ENCODE measurements at places on chromosomes 16 and 17.
A peak's percentile ranks its signal among the peaks of the same experiment; 100 is the strongest.

GRCh38 chr17:16081507-16082087 is 82.0 kb downstream of the TTC19 start:
- DNase-seq, result no peak

- no peak for DNase-seq
Observed at GRCh38 chr16:8961811-8962390, 1.8 kb downstream of the USP7 start.

DNA sequence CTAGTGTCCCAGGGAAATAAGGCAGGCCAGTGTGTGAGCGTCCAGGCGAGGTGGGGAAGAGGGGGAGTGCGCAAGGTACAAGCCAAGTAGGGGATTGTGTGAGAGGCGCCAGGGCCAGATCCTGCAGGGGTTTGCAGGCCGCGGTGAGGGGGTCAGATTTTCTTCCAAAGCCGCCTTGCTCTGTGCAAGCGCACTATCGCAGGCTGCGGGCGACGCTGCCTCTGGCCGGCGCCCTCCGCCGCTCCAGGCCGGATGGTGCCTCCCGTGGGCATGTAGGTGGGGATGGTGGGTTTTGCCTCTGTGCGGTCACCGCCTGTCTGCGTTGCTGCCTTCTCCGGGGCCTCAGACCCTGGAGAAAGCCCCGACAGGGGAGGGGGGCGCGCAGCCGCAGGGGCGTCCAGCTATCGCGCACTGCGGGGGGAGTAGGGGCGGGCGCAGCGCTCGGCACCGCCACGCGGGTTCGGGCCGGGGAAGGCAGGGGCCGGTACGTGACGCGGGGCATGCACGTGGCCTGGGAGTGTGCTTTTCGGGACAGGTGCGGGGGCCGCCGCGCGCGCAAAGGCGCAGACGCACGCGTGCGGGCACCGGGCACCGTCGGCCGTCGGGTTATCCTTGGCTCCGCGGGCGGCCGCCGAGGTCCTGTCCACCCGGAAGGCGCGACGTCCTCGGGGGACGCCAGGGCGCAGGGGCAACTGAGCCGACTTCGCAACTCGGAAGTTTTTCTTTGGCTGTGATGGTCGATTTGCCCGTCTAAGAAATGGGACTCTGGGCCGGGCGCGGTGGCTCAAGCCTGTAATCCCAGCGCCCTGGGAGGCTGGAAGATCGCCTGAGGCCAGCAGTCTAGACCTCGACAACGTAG is 1.1 kb upstream of the HAPSTR1 start:
- DNase-seq, result peak; percentile 29

GRCh38 chr17:82592767-82593589 is 55.3 kb downstream of the WDR45B start:
- peak; percentile 12 for DNase-seq

- no peak for DNase-seq
Observed at GRCh38 chr17:31148205-31148604, 53.4 kb downstream of the NF1 start.

GRCh38 chr17:58317421-58318064 is 11.1 kb downstream of the TSPOAP1 start:
- DNase-seq, result peak; percentile 70

DNA sequence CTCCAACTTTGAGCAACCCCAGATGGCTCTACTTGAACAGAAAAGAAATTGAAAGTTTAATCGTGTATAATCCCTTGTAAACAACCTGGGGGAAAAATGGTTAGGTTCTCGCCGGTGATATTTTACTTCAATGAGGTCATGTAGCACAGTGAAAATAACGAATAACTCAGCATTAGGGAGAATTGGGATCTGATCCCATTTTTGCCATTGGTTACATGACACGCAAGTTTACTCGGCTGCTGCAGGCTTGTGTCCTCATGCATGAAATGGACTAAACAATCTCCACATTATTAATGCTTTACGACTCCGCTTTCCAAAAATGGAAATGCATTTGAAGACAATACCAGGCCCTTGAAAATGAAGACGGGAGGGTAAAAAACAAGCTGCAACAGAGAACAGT is 45.5 kb upstream of the LRRC37A3 start:
- no peak for DNase-seq

DNA sequence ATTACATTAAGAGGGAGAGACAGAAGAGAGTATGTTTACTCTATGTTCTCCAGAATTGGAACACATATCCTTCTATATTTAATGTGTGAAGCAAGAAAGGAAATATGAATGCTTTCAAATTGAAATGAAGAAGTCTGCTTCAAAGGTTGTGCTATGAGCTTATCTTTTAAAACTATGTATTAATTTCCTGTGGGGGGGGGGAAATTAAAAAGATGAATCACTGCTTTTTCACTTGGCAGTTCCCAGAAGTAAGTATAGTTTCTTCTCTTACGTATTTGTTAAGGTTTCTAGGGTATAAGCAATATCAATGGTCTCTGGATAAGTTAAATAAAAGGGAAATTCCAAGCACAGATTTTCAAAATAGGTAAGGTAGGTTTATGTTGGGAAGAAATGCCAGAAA is 7.0 kb downstream of the TERF2 start:
- DNase-seq, result no peak

DNA sequence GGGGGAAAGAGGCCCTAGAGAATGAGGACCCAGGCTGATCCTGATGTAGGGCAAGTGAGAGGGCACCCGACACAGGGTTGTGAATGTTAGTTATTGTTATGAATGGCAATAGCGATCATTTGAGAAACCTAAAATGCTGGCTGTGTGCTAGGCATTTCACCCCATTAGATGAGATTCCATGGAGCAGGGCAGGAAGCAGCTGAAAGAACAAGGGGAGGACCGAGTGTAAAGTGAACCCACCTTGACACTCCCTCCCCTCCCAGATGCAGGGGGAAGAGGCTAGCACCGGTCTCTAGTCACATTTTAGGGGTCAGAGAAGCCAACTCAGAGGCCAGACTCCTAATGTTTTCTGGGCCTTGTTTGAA is 553 bp upstream of the CORO6 start:
- no peak for DNase-seq

- DNase-seq, result peak; percentile 67
Observed at GRCh38 chr17:80779961-80780380, 211.7 kb upstream of the CHMP6 start.

- DNase-seq, result no peak
Observed at GRCh38 chr17:74768069-74768762, 7.9 kb downstream of the NAT9 start.

DNA sequence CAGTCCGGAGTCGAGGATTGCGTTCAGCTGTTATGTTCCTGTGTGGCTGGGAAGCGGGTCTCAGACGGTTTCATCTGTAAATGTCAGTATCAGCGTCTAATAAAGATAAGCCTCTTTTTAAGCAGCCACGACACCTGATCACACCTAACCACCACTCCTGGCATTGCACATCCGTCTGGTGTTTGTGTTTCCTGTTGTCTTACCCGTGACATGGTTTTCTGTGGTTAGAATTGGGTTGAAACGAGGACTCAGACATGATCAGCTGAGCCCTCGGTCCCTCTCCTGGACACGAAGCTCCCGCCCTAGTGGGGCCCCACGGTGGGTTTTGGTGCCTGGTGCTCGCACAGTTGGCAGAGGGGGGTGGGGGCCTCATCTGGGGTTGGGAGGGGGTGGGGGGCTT is 18.3 kb downstream of the CPNE7 start:
- no peak for DNase-seq

DNA sequence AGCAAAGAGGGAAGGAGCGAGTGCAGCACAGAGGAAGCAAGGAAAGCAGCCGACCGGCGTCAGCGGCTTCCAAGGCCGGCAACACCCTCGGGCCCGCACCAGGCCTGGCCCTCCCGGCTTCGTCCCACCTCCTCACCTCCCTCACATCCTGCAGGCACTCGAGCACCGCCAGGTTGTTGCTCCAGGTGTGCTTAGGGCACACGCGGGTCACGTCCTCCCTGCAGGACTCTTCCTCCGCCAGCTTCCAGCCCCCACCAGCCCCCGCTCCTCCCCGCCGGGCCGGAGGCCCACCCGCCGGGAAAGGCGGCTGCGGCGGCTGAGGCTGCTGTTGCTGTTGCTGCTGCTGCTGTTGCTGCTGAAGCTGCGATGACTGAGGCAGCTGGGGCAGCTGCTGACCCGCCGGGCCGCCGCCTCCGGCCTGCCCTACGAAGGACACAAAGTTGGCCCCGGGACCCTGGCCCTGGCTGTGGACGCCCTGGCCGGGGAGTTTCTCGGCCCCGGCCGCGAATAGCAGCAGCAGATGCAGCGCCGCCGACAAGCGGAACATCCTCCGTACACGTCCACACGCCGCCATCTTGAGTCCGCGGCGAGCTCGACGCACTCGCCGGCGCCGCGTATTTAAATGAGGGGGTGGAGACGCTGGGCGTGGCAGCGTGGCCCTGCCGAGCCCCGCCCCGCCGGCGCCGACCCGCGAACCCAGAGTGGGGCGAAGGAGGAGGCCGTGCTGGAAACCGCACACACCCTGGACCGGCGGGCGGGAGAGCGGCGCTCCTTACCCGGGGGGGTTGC is at the start of gene GLG1:
TSS of gene GLG1 (minus strand) at position 594 of the 789 bp plus-strand sequence. CDS start at position 574, 20 bp downstream.
- DNase-seq, result peak; percentile 97

DNA sequence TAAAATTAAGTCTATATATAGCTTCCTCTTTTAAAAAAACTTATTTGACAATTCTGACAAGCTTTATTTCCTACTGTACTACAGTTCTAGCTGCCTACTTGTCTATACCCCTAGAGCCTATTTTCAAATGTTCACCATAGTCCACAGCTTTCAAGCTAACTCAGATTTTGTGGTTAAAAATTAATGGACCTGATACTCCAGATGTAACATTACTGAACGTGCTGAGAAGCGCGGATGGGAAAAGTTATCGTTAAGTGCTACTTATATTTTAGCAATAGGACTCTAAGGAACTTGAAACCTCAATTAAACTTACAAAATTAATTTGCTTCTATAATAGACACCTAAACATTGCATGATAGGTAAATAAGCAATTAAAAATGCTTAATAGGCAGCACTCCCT is 31.2 kb downstream of the GNA13 start:
- DNase-seq, result no peak

GRCh38 chr17:78954684-78955083 is 25.0 kb downstream of the LGALS3BP start:
- DNase-seq, result no peak
